ENCODE measurements at places on chromosomes 12 and 14.

DNA sequence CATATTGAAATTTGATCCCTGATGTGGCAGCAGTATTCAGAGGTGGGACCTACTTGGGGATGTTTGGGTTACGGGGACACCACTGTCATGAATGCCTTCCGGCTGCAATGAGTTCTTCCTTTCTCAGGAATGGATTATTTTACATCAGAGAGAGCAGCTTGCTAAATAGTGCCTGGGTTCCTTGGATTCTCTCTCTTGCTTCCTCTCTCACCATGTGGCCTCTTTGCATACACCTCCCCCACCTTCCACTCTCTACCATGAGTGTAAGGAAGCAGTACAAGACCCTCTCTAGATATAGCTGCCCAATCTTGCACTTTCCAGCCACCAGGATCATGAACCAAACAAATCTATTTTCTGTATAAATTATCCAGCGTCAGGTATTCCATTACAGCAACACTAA lies 15.4 kb upstream of the SCAF11 start:
- no peak for DNase-seq

GRCh38 chr12:28569698-28570411 lies 379.6 kb downstream of the CCDC91 start:
- no peak for DNase-seq

- DNase-seq: no peak
Observed at GRCh38 chr12:116121453-116121871, 156.0 kb downstream of the MED13L start.

DNA sequence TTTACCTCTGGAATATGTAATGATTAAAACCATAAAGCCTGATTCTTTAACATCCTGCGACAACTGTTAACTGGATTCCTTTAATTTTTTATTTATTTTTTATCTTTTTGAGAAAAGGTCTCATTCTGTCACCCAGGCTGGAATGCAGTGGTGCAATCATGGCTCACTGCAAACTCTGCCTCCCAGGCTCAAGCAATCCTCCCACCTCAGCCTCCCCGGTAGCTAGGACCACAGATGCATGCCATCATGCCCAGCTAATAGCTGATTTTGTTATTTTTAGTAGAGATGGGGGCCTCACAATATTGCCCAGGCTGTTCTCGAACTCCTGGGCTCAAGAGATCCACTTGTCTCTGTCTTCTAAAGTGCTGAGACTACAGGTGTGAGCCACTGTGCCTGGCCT lies 3.7 kb downstream of the MYBPC1 start:
- DNase-seq: no peak

DNA sequence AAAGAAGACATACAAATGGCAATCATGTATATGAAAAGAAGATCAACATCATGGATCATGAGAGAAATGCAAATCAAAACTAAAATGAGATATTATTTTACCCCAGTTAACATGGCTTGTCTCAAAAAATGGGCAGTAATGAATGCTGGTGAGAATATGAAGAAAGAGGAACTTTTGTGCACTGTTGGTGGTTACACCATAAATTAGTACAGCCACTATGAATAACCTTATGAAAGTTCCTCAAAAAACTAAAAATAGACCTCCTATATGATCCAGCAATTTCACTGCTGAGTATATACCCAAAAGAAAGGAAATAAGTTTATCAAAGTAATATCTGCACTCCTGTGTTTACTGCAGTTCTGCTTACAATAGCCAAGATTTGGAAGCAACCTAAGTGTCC lies 151.7 kb downstream of the PDZRN4 start:
- DNase-seq: no peak

- no peak for DNase-seq
Observed at GRCh38 chr12:19614601-19615383, 175.5 kb downstream of the AEBP2 start.

- DNase-seq: no peak
Observed at GRCh38 chr12:45557016-45557415, 172.5 kb upstream of the ARID2 start.

GRCh38 chr12:3269594-3269993 lies 192.4 kb downstream of the TSPAN9 start:
- DNase-seq: no peak

GRCh38 chr12:3202096-3202495 lies 124.9 kb downstream of the TSPAN9 start:
- no peak for DNase-seq

DNA sequence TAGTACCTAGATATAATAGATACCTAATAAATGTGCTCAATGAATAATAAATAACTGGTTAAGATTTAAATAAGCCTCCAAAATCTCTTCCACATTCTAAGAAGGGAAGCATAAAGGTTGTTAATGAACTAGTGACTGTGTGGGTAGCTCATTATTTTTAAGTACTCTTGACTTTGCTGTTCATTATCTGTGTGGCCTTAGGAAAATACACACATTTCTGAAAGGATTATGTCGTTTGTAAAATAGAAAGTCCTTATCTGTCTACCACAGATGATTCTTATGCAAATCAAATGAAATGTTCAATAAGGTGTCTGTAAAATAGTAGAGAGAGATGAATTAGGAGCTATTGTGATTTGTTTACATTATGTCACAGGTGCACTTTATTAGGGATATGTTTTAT lies 119.5 kb downstream of the LRRK2 start:
- no peak for DNase-seq

- no peak for DNase-seq
Observed at GRCh38 chr14:24198814-24199524, 3.7 kb upstream of the TM9SF1 start.

GRCh38 chr12:31959701-31960391 lies 631 bp downstream of the RESF1 start:
- DNase-seq: no peak

- no peak for DNase-seq
Observed at GRCh38 chr14:63770187-63770807, 42.4 kb upstream of the SGPP1 start.

GRCh38 chr12:106646472-106646871 lies 63.7 kb downstream of the RFX4 start:
- no peak for DNase-seq

GRCh38 chr12:73833746-73834145 lies 703.9 kb upstream of the ATXN7L3B start:
- DNase-seq: no peak

DNA sequence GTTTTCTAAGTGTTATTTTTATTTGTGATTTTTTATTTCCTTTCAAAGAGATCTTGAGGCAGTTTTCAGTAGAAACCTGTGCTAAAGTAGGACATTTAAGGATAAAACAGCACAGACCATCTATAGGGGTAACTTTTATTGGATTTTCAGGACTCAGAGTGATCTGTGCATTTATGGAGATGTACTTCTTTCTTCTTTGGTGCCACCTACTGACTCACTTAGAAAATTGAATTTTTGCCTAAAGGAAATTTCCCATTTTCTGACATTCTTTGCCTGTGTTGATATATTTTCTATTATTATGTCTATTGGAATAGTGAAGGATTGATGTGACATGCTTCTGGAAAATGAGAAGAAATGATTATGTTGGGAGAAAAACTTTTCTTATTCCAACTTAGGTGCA lies 113.0 kb downstream of the UNC79 start:
- DNase-seq: no peak

DNA sequence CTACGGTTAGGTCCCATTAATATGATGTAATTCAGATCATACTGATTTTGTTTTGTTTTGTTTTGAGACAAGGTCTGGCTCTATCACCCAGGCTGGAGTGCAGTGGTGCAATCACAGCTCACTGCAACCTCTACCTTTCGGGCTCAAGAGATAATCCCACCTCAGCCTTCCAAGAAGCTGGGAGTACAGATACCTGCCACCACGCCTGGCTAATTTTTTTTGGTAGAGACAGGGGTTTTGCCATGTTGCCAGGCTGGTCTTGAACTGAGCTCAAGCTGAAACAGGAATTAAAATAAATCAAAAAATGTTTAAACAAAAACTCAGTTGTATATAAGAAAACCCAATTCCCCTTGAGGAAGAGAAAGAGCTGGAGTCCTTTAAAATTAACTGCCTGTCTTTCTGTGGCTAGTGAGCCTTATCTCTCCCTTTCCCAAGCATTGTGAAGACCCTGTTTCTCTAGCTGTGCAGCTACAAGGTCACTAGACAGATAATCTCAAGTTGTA lies 17.7 kb upstream of the ANAPC7 start:
- DNase-seq: no peak

DNA sequence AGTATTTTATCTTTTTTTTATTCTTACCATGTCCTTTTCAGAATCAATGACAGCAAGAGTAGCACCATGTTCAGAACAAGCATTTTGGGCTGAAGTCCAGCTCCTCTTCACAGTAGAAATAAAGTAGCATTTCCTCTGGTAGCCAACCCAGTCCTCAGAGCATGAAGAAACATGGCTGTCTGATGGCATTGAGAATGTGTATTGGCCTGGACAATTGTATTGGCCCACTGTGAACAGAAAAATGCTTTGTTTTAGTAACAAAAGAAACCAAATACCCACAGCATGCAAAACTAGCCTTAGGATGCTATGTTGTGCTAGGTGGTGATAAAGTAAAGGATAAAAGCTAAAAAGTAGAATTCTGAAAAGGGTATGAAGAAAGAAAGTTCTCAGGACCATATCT lies 5.7 kb downstream of the CD69 start:
- no peak for DNase-seq

DNA sequence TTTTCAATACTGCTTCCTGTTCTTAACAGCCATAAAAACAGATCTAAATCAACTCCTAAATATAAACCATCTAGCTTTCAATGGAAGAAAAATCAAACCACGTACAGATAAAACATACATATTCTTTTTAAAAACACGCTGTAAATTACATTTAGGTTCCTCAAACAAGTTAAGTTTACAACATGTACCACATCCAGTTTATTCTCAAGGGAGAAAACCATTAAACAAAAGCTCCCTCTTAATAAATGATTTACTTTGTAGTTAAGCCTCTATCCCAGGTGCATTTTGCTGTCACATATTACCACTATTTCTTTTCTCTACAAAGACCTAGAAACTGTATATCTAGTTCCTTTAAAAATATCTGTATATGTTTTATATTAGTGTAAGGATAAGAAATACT lies 3.1 kb downstream of the NUMB start:
- no peak for DNase-seq

GRCh38 chr12:24879644-24880043 lies 69.3 kb downstream of the BCAT1 start:
- no peak for DNase-seq

- no peak for DNase-seq
Observed at GRCh38 chr12:28851781-28852180, 297.3 kb upstream of the FAR2 start.

DNA sequence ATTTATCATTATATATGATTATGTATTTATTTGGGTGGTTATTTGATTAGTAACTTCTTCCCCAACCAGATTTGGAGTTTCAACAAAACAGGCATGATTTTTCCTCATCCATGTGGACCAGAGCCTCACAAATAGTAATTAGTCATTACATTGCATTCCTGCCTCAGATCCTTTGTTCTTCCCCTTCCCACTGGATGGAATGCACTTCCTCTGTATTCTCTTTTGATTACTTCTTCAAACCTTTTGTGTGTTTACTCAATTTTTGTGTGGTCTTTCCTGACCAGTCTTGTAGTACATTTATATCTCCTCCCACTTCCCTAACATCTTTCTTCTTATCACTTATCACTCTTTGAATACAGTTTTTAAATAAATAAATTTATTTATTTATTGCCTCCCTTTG lies 15.5 kb downstream of the SYT1 start:
- no peak for DNase-seq

- DNase-seq: no peak
Observed at GRCh38 chr14:104651876-104652260, 37.5 kb upstream of the INF2 start.

GRCh38 chr14:73236752-73237218 lies 521 bp upstream of the PAPLN start:
- DNase-seq: no peak

GRCh38 chr14:103782376-103782775 lies 65.0 kb downstream of the PPP1R13B start:
- DNase-seq: no peak

- DNase-seq: no peak
Observed at GRCh38 chr14:69274321-69274720, 14.4 kb downstream of the GALNT16 start.

DNA sequence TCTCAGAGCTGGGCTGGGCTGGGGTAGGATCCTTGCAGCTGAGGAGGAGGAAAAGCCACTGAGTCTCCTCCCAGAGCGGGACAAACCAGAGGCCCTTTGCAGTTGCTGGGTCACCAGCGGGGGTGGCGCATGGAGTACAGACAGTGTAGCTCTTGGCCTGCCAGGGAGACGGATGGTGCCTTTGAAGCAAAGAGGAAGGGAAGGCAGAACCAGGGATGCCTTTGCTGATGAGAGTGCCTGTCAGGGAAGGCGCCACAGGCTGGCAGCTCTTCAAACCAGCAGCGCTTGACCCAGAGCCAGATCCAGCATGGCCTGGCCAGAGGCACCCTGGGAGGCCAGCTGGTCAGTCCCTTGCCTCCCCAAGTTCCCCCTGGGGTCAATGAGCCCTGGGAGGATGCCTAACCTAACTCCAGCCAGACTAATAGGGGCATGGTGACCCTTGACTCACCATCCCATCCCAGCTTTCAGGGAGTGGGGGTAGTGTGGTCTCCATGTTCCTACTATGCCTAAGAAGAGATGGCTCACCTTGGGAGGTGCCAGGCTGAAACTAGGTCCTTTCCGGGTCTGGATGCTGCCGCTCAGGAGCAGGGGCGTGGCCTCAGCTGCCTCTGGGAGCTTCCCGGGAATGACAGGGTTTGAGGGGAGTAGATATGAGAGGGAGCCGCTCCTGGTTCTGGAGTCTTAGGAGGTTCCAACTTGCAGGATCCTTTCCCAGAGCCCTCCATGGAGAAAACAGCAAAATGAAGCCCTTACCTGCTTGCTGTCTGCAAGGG lies 19.8 kb downstream of the VASH1 start:
- no peak for DNase-seq

GRCh38 chr12:108594-108993 lies 42.0 kb downstream of the IQSEC3 start:
- DNase-seq: no peak

GRCh38 chr12:19894050-19894449 lies 454.8 kb downstream of the AEBP2 start:
- DNase-seq: no peak

DNA sequence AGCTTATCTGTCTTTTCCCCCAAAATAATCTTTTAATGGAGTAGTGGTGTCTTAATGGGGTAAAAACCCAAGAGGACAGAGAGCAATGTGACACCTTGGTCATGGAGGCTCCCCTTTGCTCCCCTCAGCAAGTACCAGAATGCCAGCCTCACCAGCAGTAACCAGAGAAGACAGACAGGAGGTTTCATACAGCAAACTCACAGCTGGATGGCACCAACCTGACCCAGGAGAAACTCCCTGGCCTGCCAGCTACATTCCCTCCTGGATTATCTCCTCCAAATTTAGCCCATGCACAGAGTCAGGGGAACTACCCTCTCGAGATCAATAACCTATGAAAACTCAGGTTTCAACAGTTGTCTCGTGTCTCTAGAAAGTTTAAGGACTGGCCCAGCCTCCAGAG lies 15.9 kb downstream of the BHLHE41 start:
- no peak for DNase-seq

- no peak for DNase-seq
Observed at GRCh38 chr12:105352052-105352451, 21.6 kb downstream of the C12orf75 start.

GRCh38 chr12:70543444-70543843 lies 93.8 kb downstream of the PTPRB start:
- DNase-seq: no peak

- no peak for DNase-seq
Observed at GRCh38 chr12:132766380-132767085, 4.9 kb upstream of the ANKLE2 start.

GRCh38 chr12:114992443-114992842 lies 308.5 kb upstream of the TBX3 start:
- no peak for DNase-seq

GRCh38 chr14:54501480-54501879 lies 8.2 kb upstream of the CGRRF1 start:
- DNase-seq: no peak

GRCh38 chr14:100108042-100108825 lies 43.0 kb downstream of the EVL start:
- peak; percentile 74 for DNase-seq
